ENCODE measurements at places on chromosomes 12 and 14. TPM values are rescaled to one million over a fixed set of nuclear protein-coding genes. Genes with fewer than 3 reads are reported as not detected.

Gene ACOT6
- not detected for total RNA-seq

Gene IQSEC3
- 0.05 TPM for total RNA-seq

- DNase-seq = no peak
Observed at GRCh38 chr14:106792543-106792942, 1266.2 kb downstream of the TMEM121 start.

DNA sequence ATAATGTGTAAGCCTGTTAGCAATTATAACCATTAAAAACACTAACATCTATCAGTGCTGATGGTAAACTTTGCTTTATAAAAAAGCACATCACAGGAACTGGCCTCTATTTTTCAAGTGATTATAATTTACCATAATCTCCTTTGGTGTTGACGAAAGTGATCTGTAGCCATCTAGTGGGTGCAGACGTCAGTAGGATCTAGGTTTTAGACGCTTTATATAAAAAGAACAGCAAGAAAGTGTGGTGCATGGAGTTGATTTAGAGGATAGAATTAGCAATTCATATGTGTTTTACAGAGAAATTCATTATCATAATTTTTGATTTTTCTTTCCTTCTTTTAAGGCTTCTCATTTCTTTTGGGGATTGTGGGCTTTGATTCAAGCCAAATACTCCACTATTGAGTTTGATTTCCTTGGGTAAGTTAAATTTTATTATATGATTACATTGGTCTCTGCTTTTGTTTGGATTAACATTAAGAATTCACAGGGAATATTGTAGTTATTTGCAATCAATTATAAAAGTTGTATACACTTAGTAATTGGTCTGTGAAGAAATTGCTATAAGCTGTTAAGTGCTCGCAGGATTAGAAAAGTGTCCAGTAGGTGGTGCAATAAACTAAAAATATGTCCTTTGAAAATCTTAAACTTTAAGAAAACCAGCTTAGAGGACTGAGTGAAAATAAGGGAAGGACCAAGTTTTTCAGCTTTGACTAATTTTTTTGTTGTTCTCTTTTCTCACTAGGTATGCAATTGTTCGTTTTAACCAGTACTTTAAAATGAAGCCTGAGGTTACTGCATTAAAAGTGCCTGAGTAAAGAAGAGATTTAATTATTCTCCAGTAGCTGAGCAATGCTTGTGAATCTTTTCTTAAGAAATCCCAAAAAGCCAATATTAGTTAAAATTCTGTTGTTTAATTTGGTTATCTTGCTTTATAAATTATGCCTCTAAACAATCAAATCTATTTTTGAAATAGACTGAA, 59.5 kb downstream of the ETNK1 start:
- no peak for DNase-seq

GRCh38 chr12:51439330-51439729, 14.7 kb downstream of the SLC4A8 start:
- DNase-seq = no peak
